ENCODE measurements at places on chromosomes 1 and 21.

GRCh38 chr1:208233546-208233945 is 10.6 kb downstream of the PLXNA2 start:
- DNase-seq, result no peak

- DNase-seq, result no peak
Observed at GRCh38 chr1:101136739-101137138, 100.1 kb upstream of the S1PR1 start.

GRCh38 chr1:238061967-238062613 is 171.4 kb upstream of the ZP4 start:
- DNase-seq, result no peak

DNA sequence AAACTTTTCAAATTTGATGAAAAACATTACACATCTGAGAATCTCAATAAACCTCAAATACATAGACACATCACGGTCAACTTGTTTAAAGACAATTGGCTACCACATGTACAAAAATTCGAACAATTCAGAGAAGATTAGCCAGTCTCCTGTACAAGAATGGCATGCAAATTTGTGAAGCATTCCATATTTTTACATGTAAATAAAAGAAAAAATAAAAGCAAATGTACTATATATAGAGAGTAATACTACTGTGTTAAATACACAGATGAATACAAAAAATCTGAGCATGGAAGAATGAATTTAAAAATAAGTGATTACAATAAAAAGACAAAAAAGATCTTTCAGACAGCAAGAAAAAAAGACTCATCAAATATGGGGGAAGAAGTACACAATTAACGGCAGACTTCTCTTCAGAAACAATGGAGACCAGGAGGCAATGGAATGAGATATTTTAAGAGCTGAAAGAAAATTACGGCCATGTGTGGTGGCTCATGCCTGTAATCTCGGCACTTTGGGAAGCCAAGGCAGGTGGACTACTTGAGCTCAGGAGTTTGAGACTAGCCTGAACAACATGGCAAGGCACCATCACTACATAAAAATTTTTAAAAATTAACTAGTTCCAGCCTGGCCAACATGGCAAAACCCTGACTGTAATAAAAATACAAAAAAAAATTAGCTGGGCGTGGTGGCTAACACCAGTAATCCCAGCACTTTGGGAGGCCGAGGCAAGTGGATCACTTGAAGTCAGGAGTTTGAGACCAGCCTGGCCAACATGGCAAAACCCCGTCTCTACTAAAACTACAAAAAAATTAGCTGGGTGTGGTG is 23.2 kb downstream of the HAX1 start:
- no peak for DNase-seq

DNA sequence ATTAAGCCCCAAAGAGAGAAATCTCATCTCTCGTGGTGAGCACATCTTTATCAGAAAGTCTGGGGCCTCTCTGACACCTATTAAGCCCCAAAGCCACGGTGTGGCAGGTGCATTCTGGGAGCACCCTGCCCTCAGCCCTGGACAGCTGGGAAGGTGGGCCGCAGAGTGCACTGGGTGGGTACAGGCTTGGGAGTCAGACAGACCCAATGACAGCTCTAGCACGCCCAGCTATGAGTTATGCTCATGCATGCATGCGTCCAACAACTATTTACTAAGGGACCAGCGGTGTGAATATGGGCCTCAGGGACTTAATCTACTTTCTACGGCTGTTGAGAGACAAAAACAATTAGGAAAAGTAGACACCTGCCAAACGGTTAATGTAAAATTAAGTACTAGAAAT is 46.6 kb downstream of the SLC66A1 start:
- no peak for DNase-seq

DNA sequence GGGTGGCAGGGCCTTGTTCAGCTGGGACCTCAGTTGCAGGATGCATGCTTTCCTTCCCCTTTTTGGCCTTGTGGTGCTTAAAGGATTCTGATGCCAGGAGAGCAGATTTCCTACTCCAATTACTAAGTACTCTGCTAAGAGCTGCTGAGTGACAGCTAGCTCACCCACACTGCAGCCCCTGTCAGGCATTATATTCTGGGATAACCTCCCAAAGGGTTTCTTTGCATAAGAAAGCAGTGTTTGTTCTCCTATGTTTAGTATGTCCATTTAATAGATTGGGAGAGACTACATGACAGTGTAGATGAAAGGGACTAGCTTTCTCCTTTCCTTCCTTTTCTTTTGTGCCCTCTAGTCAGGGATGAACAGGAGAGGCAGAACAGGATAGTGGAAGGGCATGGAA is 100.7 kb downstream of the FAM78B start:
- no peak for DNase-seq

Data from activated naive CD4-positive, alpha-beta T cell treated with anti-CD3 and anti-CD28 coated beads, Interleukin-2, amount 50 U/mL, for 16 hours (primary cell).